ENCODE measurements at places on chromosomes 4 and X.

GRCh38 chrX:123607270-123607669 lies 125.6 kb downstream of the THOC2 start:
- DNase-seq: no peak

DNA sequence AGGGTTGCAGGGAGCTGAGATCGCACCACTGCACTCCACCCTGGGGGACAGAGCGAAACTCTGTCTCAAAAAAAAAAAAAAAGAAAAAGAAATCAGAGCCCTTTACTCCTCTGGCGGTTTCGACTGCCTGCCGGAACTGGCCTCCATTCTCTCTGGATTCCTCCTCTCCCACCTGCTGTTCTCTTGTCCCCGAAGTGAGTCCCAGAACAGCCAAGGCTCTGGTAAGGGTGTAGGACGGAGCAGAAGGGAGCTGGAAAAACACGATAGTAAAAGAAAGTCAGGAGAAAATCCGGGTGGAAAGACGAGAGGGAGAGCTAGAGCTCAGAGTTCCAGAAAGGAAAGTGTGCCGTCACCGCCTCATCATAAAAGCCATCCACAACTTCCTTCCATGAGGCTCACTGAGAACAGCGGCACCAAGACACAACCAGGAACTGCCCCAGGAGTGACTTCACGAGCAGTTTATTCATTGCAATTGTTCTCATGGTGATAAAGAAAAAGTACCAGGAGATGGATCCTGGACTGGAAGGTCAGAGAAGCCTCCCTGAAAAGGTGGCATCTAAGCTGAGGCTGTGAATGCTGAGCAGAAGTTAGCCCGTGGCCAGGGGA lies 12.3 kb downstream of the TLR3 start:
- DNase-seq: no peak

DNA sequence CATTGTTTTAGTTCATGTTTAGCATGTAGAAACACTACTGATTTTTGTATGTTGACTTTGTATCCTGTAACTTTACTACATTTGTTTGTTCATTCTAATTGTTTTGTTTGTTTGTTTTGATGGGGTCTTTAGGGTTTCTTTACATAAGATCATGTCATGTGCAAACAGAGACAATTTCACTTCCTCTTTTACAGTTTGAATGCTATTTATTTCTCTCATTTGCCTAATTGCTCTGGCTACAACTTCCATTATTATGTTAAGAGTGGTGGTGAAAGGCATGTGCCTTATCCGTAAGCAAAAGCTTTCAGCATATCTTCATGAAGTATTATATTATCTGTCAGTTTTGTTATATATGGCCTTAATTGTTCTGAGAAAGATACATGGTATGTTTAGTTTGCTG lies 571.1 kb downstream of the PCDH7 start:
- DNase-seq: no peak

DNA sequence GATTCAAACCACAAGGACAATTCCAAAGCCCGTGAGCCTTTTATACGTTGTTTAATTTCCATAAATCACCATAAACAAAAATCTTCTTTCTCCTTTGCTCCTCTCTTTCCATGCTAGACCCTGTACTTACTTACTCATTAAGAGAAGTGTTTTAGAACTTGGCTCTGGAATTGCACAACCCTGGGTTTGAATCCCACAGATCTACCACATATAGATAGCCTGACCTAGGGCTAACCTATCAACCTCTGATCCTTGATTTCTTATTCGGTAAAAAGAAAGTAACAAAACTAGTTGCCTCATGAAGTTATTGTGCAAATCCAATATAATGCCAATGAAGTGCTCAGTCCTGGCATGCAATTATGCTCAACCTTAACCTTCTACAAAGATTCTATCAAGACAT lies 68.8 kb downstream of the ZAR1 start:
- DNase-seq: no peak

DNA sequence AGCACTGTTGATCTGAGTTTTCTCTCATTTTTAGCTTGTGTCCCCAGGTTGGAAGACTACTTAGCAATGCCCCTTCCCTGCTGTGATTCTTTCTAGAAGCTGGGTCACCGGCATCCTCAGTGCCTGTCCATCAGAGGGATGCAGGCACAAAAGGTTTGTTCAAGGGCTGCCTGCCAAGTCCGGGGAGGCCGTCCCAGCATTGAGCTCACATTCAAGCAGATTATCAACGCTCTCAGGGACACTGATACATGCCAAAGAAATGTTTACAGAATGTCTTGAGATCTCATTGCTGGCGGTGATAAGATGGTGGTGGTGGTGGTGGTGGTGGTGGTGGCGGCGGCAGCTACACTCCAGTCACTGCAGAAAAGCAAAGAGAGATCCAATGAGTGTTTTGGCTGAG lies 79.6 kb upstream of the VCX3A start:
- no peak for DNase-seq

DNA sequence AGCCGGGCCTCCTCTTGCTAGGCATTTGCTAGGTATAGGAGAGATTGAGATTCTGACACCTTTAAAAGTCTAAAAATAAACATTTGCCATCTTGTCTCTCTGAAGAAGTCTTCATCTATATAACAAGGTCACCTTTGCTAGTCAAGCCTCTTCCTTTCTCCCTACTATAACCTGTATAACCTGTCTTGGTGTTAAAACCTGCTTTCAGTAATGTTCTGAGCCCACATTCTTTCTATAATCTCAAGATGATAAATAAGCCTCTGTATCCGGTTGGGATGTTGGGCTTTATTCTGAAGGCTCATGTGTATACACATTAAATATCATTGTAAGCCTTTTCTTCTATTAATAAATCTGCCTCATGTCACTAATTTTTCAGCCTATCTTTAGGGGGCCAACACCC lies 10.2 kb downstream of the ASIC5 start:
- DNase-seq: no peak

DNA sequence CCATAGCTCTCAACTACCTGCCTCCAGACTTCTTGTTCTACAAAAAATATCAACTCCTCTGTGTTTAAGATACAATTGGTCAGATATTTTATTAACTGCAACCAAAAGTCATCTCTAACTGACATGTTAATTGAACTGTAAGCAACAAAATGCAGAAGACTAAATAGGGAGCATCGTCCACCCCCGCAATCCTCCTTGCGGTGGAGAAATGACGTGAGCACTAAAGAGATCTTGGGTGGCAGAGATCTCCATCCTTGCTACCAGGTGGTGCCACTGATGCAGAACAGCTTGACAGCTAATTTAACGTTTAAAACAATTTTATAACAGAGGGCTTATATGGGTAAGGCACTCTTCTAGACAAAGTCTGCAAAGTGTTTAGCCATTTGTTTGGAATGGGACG lies 164.4 kb upstream of the FTHL17 start:
- no peak for DNase-seq

GRCh38 chr4:164931551-164932324 lies 45.7 kb downstream of the TRIM61 start:
- DNase-seq: no peak

GRCh38 chr4:31169846-31170245 lies 449.7 kb downstream of the PCDH7 start:
- DNase-seq: no peak

DNA sequence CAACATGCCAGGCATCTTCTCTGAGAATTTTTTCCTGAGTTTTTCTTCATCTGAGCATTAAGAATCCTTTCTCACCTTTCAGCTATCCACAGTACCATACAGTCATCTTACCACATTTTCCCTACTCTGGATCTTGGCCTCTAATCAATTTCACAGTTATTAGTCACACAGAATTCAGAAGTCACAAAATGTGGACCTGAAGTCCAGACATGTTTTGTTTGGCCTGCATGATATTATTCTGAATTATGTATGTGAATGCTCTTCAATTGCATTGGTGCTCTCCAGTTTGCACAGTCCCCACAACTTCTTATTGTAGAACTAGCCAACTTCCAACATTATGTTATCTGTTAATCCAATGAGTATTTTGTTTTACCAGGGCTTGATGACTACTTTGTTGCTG lies 102.3 kb upstream of the GRIA3 start:
- DNase-seq: no peak

DNA sequence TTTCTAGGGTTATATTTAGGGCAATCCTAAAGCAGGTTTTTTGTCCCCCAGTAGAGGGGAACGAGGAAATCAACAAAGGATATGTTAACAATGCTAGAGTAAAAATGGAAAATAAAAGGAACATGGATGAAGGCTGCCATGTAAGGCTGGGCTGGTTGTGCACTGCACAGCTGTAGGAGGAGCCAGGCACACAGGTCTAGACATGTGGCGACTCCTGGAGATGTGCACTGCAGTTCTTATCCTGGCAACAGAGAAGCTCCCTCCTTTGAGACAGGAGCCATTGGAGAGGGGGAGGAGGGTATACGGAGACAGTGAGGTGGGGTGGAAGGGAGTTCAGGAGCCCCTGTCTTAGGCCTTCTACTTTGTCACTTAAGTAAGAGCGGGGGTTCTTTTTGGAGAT lies 65.9 kb downstream of the NAT8L start:
- DNase-seq: no peak

DNA sequence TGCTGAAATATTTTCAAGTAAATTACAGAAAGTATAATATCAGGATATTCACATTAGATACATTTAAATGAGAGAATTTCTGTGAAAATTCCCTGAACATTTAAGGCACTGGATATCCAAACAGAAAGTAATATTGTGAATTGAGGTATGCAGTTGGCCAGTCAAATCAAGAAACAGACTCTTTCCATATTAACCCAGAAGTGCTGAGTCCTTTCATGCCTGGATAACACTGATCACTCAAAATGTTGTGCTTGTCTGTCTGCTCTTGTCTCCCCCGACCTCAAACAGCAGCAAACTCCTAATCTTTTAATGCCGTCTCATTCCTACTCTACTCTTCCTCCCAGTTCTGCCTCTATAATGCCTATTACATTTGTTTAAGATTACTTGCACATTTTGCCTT lies 51.2 kb downstream of the TBC1D9 start:
- DNase-seq: no peak

DNA sequence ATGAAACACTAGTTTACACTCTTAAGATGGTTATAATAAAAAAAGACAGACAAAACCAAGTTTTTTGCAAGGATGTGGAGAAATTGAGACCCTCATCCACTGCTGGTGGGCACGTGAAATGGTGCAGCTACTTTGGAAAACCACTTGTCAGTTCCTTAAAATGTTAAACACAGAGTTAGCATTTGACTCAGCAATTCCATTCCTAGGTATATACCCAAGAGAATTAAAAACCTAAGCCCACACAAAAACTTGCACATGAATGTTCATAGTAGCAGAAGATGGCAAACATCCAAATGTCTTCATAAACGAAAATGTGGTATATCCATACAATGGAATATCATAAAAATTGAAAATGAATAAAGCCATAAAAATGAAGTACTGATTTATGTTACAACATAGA lies 75.4 kb downstream of the ZNF827 start:
- DNase-seq: no peak

GRCh38 chrX:153305972-153306371 lies 15.6 kb downstream of the PNMA6F start:
- no peak for DNase-seq

GRCh38 chr4:137967480-137968190 lies 274.5 kb downstream of the SLC7A11 start:
- no peak for DNase-seq

DNA sequence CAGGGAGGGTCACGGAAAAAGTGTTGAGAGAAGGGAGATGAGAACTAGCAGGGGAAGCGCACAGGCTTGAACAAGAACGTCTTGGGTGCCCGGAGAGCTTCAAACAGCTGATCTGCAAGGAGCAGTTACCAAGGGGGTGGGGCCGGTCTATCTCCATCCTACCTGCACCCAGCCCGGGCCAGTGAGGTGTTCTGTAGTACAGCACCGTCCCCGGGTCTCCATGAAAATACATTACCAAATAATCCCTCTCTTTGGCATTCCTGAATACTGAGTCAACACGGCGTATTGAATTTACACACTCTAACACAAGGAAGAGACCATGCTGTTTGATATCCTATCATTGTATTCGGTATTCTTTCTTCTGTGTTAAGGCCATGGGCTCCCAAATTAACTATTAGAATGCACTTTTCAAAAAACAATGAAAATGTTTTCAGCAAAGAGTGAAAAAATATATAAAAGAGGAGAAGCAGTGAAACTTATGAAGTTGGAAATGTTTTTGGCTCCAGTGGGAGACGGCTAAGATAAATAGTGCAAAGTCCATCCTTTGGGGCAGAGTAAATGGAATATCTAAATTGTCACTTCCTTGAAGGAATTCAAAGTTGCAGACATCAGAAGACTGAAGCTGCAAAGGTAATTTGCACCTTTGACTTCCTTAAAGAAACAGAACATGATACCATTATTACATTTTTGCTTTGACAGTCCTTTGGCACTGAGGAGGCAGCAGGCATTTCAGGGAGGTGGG lies 90.3 kb downstream of the DHRSX start:
- DNase-seq: no peak

Measured in GM12864 (cell line).